ENCODE measurements at places on chromosomes 16 and 17.

DNA sequence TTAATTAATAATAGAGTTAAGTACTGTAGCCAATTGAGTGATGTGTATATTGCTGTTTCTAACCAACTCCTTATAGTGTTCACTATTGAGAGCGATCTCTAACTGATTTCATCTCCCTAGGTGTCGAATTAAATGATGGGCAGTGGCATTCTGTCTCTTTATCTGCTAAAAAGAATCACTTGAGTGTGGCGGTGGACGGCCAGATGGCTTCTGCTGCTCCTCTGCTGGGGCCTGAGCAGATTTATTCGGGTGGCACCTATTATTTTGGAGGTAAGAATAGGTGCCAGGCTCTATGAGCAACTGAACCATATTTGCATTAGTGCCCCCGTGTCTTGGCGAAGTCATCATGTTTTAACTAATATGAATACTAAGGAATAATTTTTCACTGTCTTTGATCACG lies 184.6 kb downstream of the CNTNAP4 start:
- DNase-seq, result no peak

DNA sequence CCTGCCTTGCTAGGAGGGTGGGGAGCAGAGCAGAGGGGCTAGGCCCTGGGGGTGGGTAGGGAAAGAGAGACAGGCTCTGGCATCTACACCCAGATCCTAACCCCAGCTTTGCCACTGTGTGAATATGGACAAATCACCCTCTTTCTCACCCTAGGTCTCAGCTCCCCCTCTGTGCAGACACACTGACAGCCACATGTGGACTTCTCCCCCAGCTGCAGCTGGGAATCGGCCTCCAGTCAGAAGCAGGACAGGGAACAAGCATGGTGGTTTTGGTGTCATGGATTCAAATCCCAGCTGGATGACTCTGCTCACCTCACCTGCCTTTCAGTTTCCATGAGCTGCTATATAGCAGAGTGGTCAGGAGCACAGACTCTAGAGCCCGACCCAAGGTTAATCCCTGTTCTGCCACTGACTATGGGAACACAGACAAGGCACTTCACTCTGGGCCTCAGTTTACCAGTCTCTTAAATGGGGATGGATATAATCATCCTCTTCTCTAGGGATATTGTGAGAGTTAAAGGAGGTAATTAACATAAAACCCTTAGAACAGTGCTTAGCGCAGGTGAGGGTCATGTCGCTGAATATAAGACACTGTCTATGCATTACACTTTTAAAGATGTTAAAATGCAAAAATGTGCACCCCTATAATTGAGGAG lies 26.2 kb upstream of the MAP3K14 start:
- DNase-seq, result no peak

- no peak for DNase-seq
Observed at GRCh38 chr16:53884748-53885147, 180.8 kb downstream of the FTO start.

GRCh38 chr17:70560471-70560870 lies 391.1 kb downstream of the KCNJ2 start:
- no peak for DNase-seq

DNA sequence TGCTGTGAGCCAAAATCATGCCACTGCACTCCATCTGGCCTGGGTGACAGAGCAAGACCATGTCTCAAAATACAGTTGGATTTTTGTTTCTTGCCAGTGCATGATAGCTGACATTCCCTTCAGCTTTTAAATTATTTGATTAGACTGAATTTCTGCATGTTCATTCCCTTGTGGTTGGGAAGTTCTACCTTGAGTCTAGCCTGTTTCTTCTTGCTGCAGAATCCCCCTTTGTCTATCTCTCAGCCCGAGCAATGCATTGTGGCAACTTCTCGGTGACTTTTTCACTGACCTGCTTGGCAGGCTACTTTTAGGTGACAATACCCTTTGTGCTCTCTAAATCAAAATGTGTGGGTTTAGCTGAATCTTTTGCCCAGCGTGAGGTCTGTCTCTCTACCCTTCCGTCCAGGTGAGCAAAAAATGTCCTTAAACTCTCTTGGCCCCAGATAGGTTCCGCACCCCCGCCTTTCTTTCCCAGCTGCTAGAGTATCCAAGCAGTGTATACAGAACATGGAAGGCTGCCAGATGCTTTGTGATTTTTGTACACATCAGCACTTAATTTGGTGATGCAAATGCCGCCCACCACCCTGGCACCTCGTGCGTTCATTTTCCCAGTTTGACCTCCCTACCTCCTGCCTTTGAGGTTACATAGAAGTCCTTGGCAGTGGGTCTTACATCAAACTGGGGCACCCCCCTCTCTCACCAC lies 130.2 kb downstream of the ABCC6 start:
- DNase-seq, result no peak

DNA sequence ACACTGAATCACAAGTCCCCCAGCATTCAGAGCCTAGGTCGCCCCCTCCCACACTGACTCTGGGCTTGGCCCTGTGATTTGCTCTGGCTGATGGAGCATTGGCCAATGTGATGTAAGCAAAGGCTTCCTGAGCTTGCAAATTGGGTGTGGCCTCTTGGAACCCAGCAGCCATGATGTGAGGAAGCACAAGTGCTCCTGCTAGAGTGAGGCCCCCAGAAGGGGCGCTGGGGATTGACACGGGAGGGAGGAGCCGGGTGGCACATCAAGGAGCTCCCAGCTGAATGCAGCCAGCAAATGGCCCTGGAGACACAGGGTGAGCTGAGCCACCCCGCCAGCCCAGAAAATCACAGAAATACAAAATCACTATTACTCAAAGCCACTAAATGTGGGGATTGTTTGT lies 308.5 kb downstream of the C16orf95 start:
- no peak for DNase-seq

GRCh38 chr17:19426631-19427030 lies 15.6 kb downstream of the RNF112 start:
- no peak for DNase-seq

DNA sequence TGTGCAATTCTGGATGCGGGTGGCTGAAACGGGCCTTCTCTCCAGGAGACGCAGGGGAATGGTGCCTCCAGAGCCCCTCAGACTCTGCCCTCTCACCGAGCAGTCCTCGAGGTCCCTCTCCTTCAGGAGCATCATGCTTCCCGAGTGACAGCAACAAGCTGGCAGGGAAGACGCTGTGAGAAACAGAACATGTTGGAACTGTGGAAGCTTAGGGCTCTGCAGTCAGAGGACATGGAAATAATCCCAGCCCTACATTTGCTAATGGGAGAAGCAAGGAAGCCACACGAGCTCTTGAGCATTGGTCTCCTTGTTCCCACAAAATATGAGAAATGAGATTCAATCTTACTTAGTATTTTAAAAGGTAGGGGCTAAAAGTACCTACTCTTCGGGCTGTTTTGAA lies 115.0 kb downstream of the DYNLRB2 start:
- no peak for DNase-seq
